ENCODE measurements at places on chromosomes 11 and 22.

GRCh38 chr11:8709002-8709672 is 26.5 kb downstream of the RPL27A start:
- DNase-seq: no peak

- DNase-seq: no peak
Observed at GRCh38 chr22:35519306-35520000, 21.2 kb upstream of the RASD2 start.

- DNase-seq: no peak
Observed at GRCh38 chr22:27726331-27726685, 75.2 kb downstream of the MN1 start.

DNA sequence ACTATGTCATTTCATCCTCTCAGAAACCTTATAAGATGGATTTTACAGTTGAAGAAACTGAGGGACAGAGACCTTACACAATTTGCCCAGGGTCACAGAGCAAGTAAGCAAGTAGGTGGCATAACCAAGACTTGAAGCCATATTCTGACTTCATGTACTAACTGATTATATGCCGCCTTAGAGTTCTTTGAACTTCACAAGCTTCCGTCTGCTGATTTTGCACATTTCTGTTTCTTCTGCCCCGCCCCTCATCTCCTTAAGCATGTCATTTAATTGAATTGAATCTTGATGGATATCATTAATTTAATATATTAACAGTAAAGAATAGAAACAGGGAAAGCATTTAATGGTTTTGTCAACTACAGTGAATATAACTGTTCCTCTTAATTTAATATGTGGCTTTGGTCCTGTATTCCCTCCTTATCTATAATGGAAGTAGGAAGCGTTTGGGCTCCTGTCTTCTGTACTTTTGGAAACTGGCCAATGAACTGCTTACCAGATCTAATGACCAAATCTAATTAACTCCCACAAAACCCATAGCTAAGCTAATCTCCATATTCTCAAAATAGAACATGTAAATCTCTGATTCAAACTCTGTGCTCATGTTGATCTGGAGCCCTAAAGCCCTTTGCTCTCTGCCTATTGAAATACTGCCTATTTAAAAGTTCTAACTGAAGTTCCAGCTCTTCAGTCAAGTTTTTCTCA is 30.4 kb downstream of the SIK2 start:
- DNase-seq: no peak

GRCh38 chr22:43745783-43746356 is 66.2 kb downstream of the EFCAB6 start:
- no peak for DNase-seq

- no peak for DNase-seq
Observed at GRCh38 chr11:61694946-61695706, 14.9 kb downstream of the DAGLA start.

- DNase-seq: peak; percentile 55
Observed at GRCh38 chr22:40036591-40037225, 42.0 kb downstream of the FAM83F start.

DNA sequence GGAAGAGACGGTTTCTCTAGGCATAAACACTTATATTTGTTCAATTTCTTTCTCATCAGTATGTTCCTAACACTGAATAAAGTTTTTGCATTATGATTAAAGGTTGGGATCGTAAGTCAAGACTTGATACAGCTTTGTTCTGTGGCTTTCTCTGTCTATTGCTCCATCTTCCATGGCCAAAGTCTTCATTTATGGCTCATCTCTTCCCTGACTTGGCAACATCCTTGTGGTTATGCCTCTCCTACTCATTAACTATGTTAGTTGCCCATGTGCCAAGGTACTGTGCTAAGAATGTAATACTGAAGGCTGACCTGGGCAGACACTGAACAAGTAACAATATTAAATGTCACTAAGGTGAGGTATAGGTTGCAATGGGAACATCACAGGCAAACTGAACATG is 1.6 kb upstream of the ACCSL start:
- no peak for DNase-seq

- no peak for DNase-seq
Observed at GRCh38 chr11:765025-765801, 12.1 kb downstream of the GATD1 start.

DNA sequence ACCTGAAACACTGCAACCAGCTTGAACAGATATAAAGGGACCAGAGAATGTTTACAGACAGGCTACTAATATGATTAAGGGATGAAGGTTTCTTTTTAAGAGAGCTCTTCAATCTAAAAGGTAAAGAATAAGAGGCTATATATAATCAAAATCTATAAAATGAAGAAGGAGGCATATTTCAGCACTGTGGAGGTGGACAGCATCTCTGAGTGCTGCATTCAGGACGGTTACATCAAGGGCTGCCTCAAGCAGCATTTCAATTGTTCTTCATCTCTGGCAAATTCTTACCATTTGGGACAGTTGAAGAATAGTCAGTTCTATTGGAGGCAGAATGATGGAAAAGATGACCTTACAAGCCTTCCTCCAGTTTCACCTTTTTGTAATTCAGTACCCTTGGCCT is 139.6 kb upstream of the LMO1 start:
- no peak for DNase-seq

- no peak for DNase-seq
Observed at GRCh38 chr22:39184586-39185577, 32.4 kb upstream of the CBX7 start.

- peak; percentile 6 for DNase-seq
Observed at GRCh38 chr11:99370549-99371216, 349.9 kb downstream of the CNTN5 start.

GRCh38 chr11:96366024-96366423 is 23.0 kb upstream of the MAML2 start:
- DNase-seq: no peak

DNA sequence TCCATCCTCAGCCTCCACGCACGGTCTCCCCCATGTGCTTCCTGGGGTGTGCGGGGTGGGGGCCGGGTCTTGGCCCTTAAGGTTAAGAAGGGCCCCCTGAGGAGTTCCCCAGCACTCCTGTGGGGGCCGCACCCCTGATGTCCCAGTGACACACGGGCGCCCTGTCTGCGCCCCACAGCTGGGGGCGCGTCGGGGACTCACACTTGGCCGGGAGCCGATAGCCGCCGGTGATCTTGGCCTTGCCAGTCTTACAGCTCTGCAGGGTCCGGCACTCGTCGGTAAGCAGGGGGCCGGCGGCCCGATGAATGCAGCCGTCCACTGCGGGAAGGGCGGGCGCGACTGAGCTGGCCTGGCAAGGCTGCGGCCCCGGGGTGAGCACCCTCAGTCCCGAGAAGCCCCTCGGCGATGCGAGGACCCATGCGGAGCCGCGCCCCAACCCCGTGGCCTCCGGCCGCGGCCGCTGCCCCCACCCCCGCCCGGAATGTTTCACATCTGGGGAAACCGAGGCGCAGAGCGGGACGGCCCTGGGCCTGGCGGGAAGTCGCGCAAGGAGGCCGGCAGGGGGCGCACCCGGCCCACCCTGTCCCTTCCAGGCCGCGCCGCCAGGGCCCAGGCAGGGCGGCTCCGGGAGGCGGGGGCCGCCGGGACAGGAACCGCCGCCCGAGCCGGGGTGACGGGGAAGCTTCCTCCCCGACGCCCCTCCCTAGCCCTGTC is 13.9 kb downstream of the OTUB1 start:
- DNase-seq: no peak

GRCh38 chr11:10496296-10496936 is 41.4 kb downstream of the AMPD3 start:
- no peak for DNase-seq

- no peak for DNase-seq
Observed at GRCh38 chr11:19738124-19738523, 25.5 kb downstream of the NAV2 start.

GRCh38 chr22:50363166-50363802 is 20.2 kb downstream of the PPP6R2 start:
- DNase-seq: no peak

- no peak for DNase-seq
Observed at GRCh38 chr11:79332017-79332416, 108.8 kb downstream of the TENM4 start.

DNA sequence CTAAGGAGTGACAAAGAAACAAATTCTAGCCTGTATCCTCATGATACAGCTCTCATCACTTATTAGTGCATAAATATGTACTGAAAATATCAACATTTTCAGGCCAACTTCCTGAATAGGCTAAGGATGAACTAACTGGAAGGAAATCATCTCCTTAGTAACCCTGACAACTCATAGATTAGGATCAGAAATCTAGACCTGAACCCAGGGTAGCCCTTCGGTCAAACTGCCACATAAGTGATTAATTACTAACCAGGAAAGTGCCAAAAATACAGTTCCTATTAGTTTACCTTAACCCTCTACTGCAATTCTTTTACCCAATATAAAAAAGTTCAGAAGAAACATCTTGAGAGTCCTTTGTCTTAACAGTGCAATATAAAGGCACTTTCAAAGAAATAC is 40.0 kb downstream of the AMBRA1 start:
- DNase-seq: peak; percentile 53

- DNase-seq: no peak
Observed at GRCh38 chr22:40519284-40519947, 117.1 kb downstream of the MRTFA start.

GRCh38 chr11:59263225-59263894 is 50.6 kb upstream of the MPEG1 start:
- DNase-seq: no peak

- DNase-seq: no peak
Observed at GRCh38 chr22:18154821-18155390, 4.9 kb downstream of the USP18 start.

- DNase-seq: no peak
Observed at GRCh38 chr11:34570584-34570983, 50.3 kb upstream of the EHF start.

- no peak for DNase-seq
Observed at GRCh38 chr22:29301716-29302401, 4.6 kb upstream of the GAS2L1 start.

DNA sequence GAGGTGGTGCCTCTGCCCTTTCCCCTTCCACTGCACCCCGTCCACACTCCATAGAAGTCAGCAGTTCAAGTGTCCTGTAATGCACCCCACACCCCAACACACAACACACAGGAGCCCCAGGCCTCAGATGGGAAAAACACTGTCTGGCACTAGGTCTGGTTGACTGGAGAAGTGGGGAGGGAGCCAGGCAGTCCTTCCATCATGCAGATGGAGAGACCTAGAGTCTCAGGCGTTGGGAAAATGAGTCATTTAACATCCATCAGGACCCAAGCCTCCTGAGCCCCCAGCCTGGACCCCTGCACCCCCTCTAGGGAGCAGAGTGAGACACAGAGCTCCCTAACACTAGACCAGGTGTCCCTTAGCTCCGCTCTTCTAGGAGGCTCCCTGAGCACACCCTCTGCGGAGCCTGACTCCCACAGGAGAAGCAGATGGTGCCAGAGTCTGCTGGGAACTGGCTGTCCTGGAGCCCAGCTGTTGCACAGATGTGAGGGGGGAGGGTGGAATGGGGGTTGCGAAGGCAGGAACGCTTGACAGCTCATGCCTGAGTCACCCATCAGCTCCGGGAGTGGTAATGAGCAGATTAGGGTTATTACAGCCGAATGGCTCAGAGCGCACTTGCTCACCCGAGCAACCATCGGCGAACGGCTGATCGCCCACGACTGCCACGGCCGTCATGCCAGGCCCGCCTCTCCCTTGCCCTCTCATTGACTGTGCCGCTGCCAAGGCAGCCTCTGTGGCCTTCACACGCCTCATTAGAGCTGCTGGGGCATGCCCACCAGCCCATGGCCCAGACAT is 22.1 kb upstream of the SYT7 start:
- no peak for DNase-seq

DNA sequence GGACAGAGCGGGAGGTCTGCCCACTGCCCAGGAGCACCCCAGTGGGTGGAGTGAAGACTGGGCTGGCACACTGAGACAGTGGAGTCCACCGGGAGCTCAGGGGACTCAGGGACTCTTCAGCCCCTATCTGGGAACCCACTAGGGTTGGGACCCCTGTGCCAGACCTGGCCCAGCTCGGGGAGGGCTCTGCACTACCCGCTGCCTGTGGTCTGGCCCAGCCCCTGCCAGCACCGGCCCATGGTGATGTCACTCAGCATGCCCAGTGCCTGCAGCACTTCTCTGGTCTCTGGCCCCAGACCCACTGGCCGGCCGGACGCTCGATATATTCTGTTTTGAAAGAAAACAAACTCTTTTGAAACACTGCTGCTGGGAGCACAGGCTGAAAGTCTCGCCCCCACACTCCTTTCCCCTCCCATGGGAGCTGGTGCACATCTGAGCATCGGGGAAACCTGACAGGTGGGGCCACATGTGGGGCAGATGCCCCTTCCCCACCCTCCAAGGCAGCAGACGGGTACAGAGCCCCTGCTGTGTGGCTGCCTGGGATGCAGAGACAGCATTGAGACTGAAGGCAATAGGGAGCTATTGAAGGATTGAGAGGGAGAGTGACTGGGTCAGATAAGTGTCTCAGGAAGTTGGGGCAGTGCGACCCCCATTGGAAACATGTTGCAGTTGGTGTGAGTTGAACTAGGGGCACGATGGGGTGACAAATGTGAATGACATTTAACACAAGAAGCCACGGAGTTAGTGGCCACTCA is 62.9 kb downstream of the MYEOV start:
- DNase-seq: no peak

- DNase-seq: no peak
Observed at GRCh38 chr22:32385681-32386080, 26.4 kb downstream of the RTCB start.

GRCh38 chr22:17952273-17952801 is 72.0 kb downstream of the MICAL3 start:
- no peak for DNase-seq

GRCh38 chr11:23585416-23586104 is 725.3 kb upstream of the CCDC179 start:
- DNase-seq: no peak

DNA sequence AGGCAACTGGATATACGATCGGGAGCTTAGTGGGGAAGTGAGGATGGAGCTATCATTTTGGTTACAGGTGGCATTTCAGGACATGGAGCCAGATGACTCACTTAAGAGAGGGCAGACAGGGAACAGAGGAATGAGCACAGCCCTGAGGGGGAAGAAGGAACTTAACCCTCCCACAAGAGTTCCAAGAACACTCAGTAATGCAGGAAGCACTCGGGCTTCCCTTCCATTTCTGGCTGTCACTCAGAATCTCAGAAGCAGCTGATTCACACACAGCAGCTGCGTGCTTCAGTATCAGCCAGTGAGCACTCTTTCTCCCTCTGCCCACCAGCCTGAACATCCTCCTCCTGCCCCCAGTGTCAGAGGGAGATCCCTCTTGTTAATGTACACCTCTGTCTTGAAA is 34.8 kb downstream of the EFCAB6 start:
- DNase-seq: no peak

DNA sequence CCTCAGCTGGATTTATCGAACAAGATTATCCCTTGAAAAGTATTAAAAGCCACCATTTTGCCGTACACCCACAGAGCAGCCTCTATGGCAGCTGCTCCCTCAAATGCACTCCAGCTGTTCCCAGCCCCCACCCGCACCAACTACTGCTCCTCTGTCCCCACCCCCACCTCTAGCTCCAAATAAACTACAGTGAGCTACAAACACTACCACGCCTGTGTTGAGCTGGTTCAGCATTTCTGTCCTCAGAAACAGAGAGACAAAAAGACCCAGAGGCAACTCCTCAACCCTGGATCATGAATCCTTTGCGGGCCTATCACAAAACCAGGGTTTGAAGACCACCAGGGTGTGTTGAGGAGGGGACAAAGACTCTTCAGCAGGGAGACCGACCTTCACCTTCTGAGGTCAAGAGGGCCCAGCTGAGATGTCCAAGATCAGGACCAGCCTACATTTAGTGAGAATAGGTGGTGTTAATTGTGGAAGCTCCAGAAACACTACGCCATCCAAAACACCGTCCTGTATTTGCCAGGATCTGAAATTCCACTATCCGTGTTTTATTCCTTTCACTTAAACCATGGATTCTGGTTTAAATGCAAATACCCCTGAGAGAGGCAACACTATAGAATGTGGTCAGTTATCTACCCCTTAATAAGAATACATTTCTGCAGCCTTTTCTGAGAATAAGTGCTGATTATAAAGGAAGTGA is 195.9 kb downstream of the DSCAML1 start:
- DNase-seq: no peak
